Activated CD4-positive, alpha-beta T cell treated with anti-CD3 and anti-CD28 coated beads, Interleukin-2, Interleukin-6, amounts not matched to agents 100 ng/mL and 50 ng/mL, durations not matched to agents 16 hours and 8 hours (primary cell): ENCODE measurements at places on chromosomes 12 and 14.

DNA sequence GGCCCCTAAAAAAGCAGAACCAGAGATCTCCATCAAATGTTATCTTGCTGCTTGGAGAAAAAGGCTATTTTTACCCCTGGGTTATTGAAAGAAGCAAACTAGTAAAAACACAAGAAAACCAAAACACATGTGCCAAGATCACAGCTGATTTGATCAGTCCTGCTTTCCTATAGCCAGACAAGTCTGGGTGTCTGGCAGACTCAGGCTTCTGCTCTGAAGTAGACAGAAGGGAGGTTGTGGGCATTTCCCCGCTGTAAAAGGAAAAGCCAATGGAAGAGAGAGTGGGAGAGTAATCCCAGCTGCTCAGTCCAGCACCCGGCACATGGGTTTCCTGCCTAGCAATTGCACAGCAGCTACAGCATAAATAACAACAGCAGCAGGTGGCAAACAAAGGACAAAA is 177.9 kb downstream of the PHLDA1 start:
- no peak for DNase-seq

- DNase-seq: no peak
These were observed 60.3 kb downstream of the NUAK1 start for GRCh38 chr12:106078358-106079010.

GRCh38 chr12:130337488-130338303 is at the start of gene PIWIL1:
Gene PIWIL1, plus strand, starts transcription at chr12:130337887. Its CDS starts 4,705 bp downstream, at chr12:130342592.
- DNase-seq: no peak

DNA sequence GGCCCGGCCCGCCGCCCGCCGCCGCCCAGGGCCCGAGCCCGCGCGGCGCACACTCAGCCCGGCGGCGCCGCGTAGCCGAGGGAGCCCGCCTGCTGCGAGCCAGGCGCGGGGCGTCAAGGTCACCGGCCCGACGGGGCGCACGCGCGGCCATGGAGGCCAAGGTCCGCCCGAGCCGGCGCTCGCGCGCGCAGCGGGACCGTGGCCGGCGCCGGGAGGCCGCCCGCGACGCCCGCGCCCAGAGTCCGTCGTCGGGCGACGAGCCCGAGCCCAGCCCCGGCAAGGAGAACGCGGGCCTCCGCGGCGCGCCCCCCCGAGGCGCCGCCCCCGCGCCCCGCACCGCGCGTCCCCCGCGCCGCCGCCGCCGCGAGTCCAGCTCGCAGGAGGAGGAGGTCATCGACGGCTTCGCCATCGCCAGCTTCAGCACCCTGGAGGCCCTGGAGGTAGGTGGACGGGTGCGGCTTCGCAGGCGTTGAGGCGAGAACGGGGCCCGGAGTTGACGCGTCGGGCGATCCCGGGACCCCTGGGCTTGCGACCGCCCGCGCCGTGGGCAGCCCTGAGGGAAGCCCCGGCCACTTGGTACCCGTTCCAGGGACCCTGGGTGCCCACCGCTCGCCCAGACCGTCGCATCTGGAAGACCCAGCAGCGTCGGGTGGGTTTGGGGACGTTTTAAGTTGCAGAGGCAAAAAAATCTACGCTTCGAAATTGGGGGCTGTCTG is 629 bp downstream of the FBRSL1 start:
- no peak for DNase-seq

DNA sequence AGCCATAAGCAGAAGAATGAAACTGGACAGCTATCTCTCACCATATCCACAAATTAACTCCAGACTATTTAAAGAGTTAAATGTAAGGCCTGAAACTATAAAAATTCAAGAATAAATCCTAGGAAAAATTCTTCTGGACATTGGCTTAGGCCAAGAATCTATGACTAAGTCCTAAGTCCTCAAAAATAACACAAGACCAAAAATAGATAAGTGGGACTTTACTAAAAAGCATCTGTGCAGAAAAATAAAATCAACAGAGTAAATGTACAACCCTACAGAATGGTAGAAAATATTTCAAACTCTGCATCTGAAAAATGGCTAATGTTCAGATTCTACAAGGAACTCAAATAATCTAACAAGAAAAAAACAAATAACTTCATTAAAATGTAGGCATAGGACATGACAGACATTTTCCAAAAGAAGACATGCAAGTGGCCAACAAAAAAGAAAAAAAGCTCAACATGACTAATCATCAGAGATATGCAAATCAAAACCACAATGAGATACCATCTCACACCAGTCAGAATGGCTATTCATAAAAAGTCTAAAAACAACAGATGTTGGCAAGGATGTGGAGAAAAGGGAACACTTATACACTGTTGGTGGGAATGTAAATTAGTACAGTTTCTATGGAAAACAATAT is 61.0 kb upstream of the PPFIA2 start:
- DNase-seq: no peak

DNA sequence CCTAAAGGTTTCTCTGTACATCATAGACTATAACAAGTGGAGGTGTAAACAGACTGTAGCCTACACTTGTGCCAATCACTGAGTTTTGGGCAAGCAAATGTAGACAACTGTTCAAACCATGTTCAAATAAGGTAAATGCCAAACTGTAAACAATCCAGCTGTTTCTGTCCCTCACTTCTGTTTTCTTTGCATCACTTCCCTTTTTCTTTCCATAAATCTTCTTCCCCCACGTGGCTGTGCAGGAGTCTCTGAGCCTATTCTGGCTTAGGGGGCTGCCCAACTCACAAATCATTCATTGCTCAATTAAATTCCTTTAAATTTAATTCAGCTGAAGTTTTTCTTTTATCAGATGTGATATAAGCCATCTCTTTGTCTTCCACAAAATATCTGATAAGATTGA is 65.1 kb upstream of the CPM start:
- no peak for DNase-seq

DNA sequence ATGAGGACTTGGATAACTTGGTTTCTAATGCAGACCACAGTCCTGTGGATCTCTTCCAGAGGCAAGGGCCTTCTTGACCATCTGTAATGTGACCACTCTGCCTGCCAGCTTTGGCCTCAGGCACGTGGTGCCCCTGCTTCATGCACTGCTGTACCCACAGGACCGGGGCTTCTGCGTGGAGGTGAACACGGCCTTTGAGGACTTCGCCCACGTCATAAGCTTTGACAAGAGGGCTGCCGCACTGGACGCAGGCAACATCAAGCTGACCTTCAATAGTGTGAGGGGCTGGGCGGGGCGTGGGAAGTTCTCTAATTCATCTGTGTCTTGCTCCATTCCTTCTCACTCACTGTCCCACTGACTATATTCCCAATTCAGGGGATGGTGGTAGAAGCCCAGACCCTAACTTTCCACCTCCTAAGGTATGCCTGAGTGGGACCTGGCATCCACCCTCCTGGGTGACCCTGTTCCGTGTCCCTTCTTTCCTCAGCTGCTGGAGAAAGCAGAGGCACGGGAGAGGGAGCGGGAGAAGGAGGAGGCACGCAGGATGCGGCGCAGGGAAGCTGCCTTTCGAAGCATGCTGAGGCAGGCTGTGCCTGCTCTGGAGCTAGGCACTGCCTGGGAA is 18.5 kb downstream of the PRPF40B start:
- no peak for DNase-seq

DNA sequence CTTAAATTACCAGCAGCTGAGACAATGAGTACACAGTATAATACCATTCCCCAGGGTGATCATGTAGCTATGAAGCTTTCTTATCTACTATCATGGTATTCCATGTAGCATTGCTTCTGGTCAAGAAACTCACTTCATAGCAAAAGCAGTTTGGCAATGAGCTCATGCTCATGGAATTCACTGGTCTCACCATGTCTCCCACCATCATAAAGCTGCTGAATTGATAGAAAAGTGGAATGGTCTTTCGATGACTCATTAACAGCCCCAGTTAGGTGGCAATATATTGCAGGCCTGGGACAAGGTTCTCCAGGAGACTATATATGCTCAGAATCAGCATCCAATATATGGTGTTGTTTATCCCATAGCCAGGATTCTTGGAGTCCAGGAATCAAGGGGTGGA is 553.7 kb downstream of the FOXG1 start:
- DNase-seq: no peak

DNA sequence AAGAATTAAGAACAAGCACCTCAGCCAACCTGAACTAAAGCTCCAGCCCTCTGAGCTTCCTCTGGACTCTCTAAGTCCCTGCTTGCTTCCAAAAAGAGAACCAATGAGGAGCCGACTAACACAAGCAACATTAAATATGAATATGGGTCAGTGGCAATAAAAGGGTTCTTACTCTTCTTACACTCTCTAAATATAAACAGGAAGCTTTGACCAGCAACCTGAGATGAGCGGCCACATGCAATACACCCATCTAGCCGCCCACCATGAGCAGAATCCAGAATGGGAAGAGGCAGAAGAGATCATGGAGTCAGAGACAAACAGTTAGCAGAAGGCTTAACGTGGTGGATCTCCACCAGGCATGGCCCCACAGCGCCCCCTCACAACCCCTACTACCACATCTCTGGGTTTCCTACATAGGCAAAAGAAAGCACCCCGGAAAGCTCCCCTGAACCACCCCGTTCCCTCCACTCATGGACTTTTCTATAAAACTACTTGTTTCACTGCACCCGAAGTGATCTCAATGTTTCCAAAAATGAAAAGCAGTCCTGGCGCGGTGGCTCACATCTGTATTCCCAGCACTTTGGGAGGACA is 59.4 kb downstream of the TTC7B start:
- DNase-seq: no peak

GRCh38 chr12:129064209-129064855 is 211.1 kb downstream of the GLT1D1 start:
- no peak for DNase-seq

DNA sequence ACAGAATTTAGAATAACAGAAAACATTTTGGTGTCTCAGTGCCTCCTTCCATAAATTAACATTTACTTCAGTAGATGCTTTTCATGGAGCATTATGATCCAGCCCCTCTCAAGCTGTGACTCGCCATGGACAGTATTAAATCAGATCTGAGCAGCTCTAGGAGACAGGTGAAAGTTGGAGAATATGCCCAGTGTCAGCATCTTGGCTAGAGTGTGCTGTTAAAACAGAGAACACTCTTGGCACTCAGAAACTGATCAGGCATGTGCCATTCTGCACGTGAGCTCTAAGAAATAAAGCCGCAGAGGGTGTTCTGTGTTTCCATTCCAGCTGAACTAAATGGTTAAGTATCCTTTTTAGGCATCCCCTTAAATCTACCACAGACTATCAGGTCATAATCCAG is 68.0 kb downstream of the DIP2B start:
- no peak for DNase-seq

GRCh38 chr14:93007225-93007997 is 84.5 kb downstream of the CHGA start:
- DNase-seq: no peak
